D341Med (cell line): ENCODE measurements at places on chromosomes 1 and 21.
A peak's percentile ranks its signal among the peaks of the same experiment; 100 is the strongest.

- DNase-seq = peak; percentile 80
Measured at GRCh38 chr1:108561689-108562326, 1.9 kb downstream of the EEIG2 start.

DNA sequence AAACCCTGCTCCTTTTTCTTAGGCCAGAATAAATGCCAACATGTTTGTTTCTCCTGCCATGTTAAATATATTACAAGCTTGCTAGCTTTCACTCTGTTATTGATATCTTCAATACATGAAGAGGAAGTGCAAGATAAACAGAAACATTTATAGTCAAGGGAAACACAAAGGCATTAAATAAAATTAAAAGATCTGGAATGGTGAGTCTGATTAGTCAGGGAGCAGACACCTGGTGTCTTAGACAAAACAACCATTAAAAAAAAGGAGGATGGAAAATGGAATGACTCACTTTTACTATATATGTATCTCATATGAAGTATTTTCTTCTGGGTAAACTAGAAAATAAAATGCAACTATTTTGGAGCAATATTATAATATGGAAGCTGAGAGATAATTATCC lies 123.3 kb downstream of the SMYD3 start:
- DNase-seq = no peak

GRCh38 chr1:246113555-246114095 lies 393.5 kb downstream of the SMYD3 start:
- DNase-seq = no peak

- DNase-seq = no peak
Measured at GRCh38 chr1:51851882-51852396, 26.6 kb downstream of the NRDC start.

GRCh38 chr21:43703035-43703880 lies 15.7 kb upstream of the PDXK start:
- no peak for DNase-seq

DNA sequence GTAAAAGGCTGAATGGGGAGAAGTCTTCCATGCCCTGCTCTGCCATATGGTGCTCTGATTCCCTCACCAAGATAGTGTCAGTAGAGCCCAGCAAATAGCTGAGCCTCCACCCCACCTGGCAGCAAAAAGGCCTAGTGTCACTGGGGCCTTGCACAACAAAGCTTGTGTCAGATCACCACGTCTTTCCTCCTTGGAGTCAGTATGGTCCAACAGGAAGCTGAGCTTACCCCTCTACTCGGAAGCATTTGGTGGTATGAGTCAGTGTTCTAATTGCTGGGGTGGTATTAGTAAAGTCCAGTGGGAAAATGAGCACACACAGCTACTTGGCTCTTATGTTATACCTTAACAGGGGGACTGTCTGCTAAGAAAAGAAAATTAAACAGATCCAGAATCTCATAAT lies 18.7 kb upstream of the RRP15 start:
- DNase-seq = no peak

GRCh38 chr1:150154143-150154542 lies 4.4 kb downstream of the PLEKHO1 start:
- DNase-seq = no peak

DNA sequence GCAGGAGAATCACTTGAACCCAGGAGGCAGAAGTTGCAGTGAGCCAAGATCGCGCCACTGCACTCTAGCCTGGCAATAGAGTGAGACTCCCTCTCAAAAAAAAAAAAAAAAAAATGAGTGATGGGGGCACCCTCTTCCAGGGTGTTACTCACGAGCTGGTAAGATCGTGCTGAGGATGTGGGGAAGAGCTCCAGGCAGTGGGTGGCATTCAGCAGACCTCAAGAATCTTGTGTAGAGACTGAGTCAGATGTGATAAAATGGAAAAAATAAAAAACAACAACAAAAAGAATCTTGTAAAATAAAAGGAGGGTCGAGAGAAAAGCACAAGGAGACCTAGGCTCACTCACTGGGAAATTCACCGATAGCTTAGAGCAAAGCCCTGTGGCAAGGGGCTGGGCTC lies 38.5 kb downstream of the EPHA2 start:
- DNase-seq = no peak

- DNase-seq = no peak
Measured at GRCh38 chr1:211557894-211558625, 20.9 kb downstream of the SLC30A1 start.

DNA sequence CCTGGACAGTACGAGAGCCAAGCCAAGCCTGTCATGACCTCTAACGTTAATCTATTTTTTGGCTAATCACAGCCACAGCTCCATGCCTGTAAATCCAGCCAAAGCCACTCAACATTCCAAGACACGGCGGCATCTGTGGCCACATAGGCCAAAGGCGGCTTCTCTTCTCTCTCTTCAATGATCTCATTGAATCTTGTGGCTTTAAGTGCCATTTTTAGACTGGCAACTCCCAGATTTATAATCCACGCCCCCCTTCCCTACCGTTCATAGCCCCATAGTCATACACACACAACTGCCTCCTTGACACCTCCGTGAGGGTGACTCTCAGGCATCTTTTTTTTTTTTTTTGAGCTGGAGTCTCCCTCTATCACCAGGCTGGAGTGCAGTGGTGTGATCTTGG lies 5.7 kb upstream of the SELENON start:
- no peak for DNase-seq

DNA sequence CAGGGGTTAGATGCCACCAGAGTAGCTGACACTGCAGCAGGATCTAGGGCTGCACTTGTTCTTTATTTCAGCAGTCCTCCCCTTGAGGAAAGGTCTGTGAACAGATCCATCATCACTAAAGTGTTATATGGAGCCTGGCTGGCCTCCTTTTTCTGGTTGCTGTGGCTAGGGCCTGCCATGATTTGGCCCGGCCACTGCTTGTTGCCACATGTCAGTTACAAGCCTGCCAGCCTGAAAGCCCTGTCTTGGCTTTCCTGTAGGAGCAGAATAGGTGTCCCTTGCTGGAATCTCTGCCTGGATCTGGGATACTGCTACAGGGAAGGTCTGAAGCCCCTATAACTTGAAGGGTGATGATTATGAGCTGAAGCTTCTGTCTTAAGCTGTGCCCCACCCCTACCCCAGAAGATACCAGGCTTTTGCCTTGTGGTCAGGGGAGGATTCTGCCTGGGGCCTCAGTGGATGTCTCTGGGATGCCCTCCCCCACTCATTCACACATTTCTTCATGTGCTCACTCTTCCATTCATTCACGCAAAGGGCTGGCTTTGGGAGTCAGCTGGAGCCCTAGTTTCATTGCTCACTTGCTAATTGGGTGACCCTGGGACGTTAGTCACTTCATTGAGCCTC lies 64.7 kb downstream of the NDUFS5 start:
- DNase-seq = no peak

DNA sequence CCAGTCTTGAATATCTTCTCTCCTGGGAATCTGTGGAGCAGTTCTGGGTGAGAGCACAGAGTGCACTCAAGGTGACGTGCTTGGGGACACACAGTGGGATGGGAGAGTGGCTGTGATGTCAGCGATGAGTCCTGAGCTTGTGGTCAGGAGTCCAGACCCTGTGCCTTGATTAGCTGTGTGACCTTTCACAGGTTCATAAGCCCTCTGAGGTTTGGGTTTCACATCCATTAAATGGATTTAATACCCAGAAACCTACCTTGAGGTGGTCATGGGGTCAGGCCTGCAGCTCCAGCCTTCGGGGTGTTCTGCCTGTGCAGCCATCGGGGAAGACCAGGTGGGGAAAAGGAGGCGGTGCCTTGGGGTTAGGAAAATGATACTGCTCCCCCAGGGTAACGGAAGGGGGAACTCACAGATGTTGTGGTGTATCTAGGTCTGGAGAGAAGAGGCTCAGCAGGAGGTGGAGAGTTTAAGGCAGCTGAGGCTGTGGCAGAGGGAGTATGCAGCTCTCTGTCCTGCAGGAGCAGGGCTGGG lies 38.5 kb upstream of the ETV3 start:
- no peak for DNase-seq

GRCh38 chr1:180382326-180383115 lies 119.9 kb downstream of the ACBD6 start:
- DNase-seq = no peak

DNA sequence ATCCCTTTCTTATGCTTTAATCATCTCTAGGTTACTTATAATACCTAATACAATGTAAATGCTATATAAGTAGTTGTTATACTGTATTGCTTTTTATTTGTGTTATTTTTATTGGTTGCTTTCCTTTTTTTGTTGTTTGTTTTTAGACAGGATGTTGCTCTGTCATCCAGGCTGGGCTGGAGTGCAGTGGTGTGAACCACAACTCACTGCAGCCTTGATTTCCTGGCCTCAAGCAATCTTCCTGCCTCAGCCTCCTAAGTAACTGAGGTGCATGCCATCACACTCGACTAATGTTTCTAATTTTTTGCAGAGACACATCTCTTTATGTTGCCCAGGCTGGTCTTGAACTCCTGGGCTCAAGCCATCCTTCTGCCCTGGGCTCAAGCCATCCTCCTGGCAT lies 26.9 kb downstream of the KRTAP19-8 start:
- no peak for DNase-seq

GRCh38 chr1:104593413-104594187 lies 843.9 kb downstream of the AMY1C start:
- no peak for DNase-seq

- no peak for DNase-seq
Measured at GRCh38 chr1:169943963-169944526, 50.3 kb upstream of the SCYL3 start.

DNA sequence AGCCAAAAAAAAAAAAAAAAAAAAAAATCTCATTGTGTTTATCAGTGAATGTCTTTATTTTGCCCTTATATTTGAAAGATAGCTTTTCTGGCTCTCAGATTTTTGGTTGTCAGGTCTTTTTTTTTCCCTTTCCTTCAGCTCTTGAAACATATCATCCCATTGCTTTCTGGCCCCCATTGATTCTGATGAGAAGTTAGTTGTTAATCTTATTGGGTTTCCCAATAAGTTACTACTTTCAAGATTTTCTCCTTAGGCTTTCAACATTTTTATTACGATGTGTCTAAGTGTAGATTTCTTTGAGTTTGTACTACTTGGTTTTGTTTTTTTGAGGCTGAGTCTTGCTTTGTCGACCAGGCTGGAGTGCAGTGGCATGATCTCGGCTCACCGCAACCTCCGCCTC lies 14.7 kb upstream of the SOAT1 start:
- DNase-seq = no peak

DNA sequence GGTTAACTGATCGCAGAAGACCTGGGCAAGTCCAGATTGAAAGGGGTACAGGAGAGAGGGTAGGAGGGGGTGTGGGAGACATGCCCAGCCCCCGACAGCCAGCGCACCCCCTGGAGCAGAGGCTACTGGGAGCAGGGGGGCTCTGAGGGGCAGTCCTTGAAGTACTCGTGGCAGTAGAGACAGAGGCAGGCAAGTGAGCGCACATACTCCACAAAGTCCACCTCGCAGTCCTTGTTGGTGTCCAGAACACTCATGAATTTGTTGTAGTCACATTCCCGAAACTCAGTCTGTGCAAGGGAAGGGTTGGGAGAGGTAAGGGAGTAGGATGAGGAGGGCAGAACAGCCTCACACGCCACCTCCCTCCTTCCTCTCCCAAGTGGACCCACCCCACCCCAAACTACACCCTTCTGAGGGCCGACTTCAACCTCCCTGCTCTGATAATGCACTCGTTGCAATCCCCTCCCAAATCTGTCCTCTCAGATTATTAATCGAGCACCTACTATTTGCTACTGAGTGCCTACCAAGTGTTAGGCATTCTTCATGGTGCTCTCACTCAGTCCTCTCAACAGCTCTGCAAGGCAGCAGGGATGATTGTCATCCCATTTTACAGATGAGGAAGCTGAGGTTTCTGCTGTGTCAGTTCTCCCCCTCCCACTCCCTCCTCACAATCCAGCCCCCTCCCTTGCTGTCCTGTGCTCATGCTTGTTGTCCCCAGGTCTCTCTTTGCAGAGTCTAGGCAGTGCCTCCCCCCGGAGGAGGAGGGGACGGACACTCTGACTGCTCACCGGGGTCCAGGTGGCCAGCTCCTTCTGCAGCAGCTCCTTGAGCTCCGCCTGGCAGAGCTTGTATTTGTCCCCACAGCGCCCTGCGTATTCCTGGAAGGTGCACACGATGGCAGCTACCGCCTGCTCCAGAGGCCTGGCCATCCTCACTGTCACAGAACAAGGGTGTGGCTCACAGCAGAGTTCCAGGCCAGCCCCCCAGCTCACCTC lies 1.2 kb downstream of the S100A3 start:
- no peak for DNase-seq

- DNase-seq = no peak
Measured at GRCh38 chr1:17581389-17582123, 42.1 kb downstream of the ARHGEF10L start.

- DNase-seq = no peak
Measured at GRCh38 chr1:32339363-32339978, 3.4 kb upstream of the MARCKSL1 start.

DNA sequence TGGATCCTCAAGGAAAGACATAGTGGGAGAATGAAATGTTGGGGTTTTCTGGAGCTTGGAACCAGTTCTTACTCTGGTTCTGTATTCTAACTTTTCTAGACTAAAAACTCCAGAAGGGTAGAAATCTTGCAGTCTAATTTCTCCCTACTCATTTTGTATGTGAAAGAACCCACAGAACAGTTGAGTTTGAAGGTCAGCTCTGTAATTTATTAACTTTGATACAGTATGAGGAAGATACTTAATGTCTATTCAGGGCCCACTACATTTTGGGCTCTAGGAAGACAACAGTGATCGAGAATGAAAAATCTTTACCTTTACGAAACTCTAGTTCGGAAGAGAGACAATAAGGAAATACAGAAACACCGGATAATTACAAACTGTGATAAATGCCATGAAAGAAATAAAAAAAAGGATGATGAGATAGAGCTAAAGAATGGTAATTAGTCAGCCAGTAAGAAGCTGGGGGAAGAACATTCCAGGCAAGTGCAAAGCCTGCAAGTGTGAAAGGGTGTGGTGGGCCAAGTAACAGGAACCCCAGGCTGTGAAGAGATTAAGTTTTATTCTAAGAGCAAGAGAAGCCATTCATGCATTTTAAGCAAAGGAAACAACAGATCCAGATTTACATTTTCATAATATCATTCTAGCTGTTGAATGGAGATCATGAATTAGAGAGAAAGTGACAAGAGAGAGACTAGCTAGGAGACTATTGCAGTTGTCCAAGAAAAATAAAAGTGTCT lies 159.9 kb upstream of the HMCN1 start:
- DNase-seq = no peak

- DNase-seq = no peak
Measured at GRCh38 chr1:115539061-115539460, 102.7 kb upstream of the VANGL1 start.

- no peak for DNase-seq
Measured at GRCh38 chr1:62484824-62485468, 48.1 kb downstream of the USP1 start.

GRCh38 chr1:75768016-75768415 lies 18.0 kb upstream of the RABGGTB start:
- no peak for DNase-seq

DNA sequence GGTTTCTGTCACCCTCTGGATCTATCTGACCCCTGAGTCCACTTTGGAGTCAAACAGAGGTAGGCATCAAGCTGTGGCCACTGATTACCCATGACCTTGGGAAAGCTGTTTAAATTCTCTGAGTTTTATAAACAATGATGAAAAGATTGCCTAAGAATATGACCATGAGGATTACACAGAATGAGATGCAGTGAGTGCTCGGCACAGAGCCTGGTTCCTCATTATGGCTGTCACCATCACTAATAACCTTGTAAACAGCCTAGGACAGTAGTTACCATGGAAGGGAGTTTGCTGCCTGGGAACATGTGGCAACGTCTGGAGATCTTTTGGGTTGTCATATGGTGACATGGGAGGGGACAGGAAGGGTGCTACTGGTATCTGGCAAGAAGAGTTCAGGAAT lies 248.3 kb upstream of the KAZN start:
- no peak for DNase-seq

- DNase-seq = no peak
Measured at GRCh38 chr21:29893687-29894086, 46.1 kb downstream of the GRIK1 start.

- no peak for DNase-seq
Measured at GRCh38 chr1:65393347-65393746, 27.1 kb upstream of the LEPR start.
